Spleen (tissue), 13 donors: ENCODE measurements at places on chromosomes 6 and 20. TPM values are rescaled to one million over a fixed set of nuclear protein-coding genes. Genes with fewer than 3 reads are reported as not detected.

The SPAG4 gene
- 32.1 TPM for total RNA-seq

The TGM2 gene
- 167 TPM for total RNA-seq

The FILIP1 gene
- total RNA-seq, result 0.34 TPM

The SIGLEC1 gene
- total RNA-seq, result 41.3 TPM

The LPA gene
- total RNA-seq, result not detected

The ANKEF1 gene
- 2.3 TPM for total RNA-seq

The GPSM3 gene
- 166 TPM for total RNA-seq

The SLC17A3 gene
- not detected for total RNA-seq

The CLDN20 gene
- not detected for total RNA-seq

The TRIM40 gene
- 1.0 TPM for total RNA-seq

The TRIM31 gene
- not detected for total RNA-seq

The GINS1 gene
- total RNA-seq, result 2.7 TPM

The NFS1 gene
- 22.8 TPM for total RNA-seq

The THBD gene
- total RNA-seq, result 147 TPM

The KHDC3L gene
- total RNA-seq, result not detected

The UST gene
- total RNA-seq, result 12.9 TPM

The KCNQ5 gene
- 3.5 TPM for total RNA-seq

The SLA2 gene
- 7.2 TPM for total RNA-seq

The RAET1G gene
- total RNA-seq, result not detected

The MAS1 gene
- not detected for total RNA-seq

The SLC13A3 gene
- total RNA-seq, result 0.44 TPM

The PRL gene
- 1.6 TPM for total RNA-seq

The NUS1 gene
- total RNA-seq, result 33.2 TPM

The ADGRG6 gene
- 16.2 TPM for total RNA-seq

The NKX2-2 gene
- total RNA-seq, result not detected

The SNX3 gene
- 148 TPM for total RNA-seq

The TAGAP gene
- 42.5 TPM for total RNA-seq

The DACT2 gene
- not detected for total RNA-seq

The CALHM4 gene
- total RNA-seq, result not detected

The PDE7B gene
- 3.4 TPM for total RNA-seq

The CDSN gene
- not detected for total RNA-seq

The MICB gene
- 13.8 TPM for total RNA-seq

The NKX2-4 gene
- total RNA-seq, result not detected

The AVP gene
- total RNA-seq, result not detected

The RNF182 gene
- 0.33 TPM for total RNA-seq

The LY6G6D gene
- not detected for total RNA-seq

The OOEP gene
- not detected for total RNA-seq

The SOX4 gene
- total RNA-seq, result 8.7 TPM

The FOXC1 gene
- total RNA-seq, result 0.58 TPM

The DHX16 gene
- total RNA-seq, result 39.1 TPM

The RWDD2A gene
- total RNA-seq, result 2.4 TPM

The IMPG1 gene
- not detected for total RNA-seq

The RAD21L1 gene
- total RNA-seq, result not detected
